ENCODE measurements at places on chromosomes 2 and 18.

DNA sequence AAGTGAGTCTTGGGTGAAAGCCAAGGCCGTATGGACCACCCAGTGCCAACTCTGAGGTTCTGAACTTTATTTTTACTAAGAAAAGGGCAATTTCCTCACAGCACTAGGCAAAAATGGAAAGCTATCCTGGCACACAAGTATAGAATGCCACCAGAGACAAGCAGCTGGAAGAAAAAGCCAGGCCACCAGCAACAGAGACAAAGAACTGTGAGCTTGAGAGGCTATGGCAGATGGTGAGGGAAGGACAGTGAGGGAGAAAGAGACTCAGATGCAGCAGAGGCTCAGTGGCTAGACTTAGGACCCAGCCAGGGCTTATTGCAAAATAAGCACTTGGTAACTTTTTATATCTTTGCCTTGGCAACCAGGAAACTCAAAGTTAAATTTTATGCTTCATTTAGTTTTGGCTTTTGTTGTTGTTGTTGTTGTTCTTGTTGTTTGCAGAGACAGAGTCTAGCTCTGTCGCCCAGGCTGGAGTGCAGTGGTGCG is 78.0 kb upstream of the BZW1 start:
- DNase-seq = no peak

DNA sequence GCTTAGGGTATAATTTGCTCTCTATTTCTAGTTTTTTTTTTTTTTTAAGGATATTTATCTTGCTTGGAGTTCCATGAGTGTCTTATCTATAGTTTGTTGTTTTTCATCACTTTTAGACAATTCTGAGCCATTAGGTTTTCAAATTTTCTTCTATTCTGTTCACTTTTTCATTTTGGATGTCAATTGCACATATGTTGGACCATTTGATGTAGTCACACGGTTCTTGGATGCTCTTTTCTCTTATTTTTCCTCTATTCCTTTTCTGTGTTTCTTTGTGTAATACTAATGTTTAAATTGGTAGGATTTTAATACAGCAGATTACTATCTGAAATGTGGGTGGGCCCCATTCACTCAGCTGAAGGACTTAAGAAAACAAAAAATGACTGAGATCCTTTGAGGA is 292.6 kb downstream of the CALCRL start:
- no peak for DNase-seq

GRCh38 chr2:200454927-200455801 is 54.7 kb downstream of the KCTD18 start:
- DNase-seq = no peak

DNA sequence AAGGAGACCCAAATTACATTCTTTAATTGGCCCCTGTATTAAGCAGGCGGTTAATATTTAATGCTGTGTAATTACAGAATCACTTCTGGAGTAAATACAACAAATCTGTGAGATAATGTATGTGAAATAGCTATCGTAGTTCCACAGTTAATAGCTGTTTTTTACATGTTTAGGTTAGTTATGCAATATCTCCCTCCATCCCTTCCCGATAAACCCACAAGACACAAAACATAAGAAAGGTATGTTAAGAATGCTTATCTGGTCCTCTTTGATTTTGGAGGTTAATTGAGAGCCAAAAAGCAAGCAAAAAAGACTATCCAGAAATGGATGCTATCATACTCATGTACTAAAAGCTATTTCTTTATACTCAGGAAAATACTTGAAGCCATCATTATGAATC is 49.1 kb downstream of the ZNF638 start:
- DNase-seq = no peak

DNA sequence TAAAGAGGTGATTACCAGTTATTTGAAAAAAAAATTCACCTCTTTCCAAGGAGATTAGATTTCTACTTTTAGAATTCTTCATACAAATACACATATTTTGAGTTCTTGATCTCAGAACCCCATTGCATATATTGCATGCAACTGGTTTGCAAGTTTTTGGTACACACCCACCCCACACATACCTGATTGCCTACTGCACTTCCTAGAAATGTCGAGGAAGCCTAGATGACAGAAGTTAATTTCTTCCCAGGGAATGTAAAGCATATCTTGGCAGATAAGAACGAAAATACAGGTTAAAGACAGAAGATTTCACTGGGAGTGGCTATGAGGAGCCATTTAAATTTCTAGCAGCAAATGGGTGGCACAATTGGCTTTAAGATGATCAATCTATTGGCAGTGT is 67.1 kb upstream of the IL1R1 start:
- DNase-seq = no peak

DNA sequence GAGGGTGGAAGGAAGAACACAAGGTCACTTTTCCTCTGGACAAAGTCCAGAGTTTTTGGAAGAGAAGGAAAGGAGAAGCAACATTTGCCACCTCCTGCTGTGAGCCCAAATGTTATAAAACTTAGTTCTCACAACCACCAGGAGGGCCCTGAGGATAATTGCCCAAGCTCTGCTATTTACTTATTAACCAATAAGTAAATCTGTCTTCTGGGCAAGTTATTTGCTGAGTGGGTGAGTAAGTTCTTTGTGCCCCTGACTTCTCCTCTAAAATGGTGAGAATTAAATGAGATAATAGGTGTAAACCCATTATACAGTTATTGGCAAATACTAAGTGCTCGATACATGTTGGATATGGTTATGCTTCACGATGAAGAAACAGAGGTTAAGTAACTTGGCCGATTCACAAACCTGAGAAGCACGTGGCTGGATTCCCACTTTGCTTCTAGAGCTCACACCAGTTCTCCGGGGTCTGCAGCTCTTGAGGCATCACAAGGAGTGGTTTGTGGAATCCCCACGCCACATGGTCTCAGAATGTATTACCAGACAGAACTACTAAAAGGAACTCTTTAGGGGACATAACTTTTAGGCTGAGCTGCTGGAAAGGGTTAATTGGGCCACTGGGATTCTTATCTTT is 164.1 kb downstream of the MYCN start:
- DNase-seq = no peak

DNA sequence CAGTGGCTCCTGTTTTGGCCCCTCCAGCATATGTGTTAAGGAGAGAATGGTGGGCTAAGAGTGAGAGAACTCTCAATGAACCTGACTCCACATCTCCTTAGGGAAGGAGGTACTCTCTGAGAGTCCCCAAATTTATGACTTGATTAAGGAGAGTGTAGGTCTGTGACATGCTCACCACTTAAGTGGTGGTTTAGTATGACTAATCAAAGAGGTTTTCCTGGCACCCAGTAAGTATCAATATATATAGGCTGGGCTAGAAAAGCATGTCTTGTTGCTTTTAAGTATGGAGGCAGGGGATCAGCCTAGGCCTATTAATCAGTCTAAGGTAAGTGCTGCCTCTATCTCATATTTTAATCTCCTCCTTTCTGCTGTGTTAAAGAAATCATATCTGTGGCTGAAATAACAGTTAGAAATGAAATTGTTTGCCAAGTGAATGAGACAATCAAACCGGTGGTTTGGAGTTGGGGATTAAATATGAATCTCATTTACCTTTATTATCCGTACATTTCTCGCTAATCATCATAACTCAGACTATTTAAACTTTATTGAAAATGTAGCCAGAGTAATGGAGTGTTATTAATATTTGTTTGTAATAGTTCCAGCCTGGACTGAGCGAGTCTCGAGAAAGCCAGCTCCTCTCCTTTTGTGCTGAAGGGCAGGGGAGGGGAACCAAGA is 107.7 kb upstream of the MEIS1 start:
- DNase-seq = no peak

- no peak for DNase-seq
Measured at GRCh38 chr2:157501026-157501425, 57.1 kb upstream of the CYTIP start.

DNA sequence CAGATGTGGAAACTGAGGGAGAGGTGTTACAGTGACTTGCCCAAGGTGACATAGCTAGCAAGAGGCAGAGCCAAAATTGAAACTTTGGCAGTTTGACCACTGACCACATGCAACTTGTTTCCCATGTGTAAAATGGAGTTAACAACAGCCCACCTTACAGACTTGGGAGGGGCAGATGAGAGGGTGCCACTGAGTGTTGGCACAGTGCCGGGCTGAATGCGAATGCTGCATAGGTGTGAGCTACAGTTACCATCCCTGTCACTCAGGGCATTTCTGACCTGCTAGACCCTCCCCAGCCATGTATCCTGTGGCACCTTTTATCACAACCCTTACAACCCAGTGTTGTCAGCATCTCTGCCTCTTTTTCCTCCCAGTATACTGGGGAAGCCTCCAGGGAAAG is 10.8 kb downstream of the SMARCAL1 start:
- DNase-seq = no peak

DNA sequence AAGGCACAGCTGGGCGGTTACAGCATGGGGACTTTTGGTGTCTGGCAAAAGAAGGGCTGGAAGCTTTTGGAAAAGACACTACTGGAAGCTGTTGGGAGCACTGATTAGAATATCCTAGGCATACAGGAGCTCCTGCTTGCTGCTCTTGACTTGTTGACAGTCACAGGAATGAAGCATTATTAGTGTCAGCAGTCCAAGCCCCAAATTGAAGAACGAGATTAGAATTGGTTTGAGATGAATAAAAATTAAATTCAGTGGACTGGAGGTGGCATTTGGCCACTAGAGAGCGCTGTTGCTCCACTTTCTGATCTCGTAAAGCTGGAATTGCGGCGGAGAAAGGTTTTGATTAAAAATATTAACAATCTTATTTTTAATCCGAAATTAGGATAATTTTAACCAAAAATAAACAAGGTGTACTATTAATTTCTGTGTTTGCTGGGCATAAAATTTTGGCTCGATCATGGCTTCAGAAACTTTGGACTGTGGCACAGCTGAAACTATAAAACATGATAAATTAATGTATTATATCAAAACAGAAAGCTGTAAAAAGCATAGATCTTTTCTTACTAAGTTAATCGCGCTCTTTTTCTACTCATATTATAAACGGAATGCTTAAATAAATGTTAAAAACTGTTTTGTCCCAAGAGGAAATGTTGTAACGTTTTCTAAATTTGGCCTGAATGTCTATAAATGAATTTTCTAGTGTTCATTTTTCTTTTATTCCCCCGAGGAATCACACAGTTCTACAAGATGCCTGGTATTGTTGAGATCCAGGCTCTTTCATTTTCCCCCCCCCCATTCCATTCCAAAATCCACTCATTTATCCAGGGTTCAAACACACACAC is 2.4 kb upstream of the HOXD8 start:
- peak; percentile 60 for DNase-seq

DNA sequence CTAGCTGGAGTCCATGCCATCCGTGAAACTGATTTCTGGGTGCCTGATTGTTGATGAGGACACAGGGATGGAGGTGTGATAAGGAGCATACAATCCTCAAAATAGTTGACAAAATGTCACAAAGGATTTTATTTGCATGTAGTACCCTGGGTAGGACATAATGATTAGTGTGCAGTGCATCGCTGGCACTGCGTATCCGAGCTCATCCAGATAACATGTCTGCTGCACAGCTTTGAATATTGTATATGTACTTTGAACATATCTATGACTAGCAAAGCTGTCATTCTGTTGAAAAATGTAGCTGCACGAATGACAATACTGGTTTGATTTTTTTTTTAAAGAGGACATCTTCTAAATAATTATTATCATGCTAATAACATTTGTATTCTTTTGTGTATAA is 529.7 kb upstream of the FANCL start:
- DNase-seq = no peak
